ENCODE measurements at places on chromosomes 12 and 14.
A peak's percentile ranks its signal among the peaks of the same experiment; 100 is the strongest.

DNA sequence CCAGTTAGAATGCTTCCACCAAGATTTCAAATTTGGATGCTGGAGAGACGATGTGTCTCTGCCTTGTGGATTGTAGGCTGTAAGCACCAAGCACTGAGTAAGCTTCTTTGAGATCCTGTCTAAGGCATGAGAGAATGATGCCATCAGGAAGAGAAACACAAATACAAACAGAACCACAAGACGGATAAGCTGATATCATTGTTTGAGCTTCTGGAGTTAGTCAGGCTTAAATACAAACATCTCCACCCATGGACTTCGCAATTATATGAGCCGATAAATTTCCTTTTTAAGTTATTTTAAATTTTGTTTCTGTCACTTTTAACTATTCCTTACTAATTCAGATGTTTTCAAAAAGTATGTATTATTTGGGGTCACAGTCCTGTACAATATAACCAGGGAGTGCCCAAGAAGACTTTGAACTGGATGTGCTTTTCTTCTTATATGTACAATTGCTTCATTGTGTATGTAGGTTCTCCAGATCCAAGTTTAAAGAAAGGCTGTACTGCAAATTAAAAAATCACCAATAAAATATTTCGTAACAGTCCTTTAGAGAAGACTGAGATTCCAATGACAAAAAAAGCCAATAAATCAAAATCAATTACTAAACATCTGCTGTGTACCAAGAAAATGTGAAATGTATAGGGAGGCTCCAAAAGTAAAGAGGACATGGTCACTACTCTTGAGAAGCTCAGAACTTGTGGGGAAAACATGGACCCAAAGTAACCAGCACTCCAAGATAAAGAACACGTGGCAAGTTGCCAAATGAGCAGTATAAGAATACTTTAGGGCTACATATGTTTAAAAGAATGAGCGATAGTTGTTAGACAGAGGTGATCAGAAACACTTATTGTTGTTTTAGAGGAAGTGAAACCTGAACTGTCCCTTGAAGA lies 274.1 kb downstream of the ADAMTS20 start:
- DNase-seq = no peak

GRCh38 chr14:28949503-28949902 lies 182.9 kb downstream of the FOXG1 start:
- DNase-seq = no peak

DNA sequence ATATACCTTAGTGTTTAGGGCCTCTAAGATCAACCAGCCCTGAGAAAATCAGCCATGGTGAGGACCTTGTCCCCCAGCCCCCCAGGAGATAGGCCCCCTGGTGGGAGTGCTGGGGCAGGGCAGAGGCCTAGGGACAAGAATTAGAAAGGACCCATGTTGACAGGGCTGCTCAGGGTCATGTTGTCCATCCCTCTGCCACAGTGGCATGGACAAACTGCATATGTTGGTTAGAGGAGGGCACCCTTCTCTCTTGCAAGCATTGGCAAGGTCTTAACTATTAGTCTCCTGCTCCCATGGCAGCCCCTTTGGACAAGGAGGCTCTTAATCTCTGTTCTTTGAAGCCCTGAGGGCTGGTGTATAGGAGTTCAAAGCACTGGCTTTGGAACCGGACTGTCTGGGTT lies 755 bp upstream of the PTPN6 start:
- DNase-seq = no peak

GRCh38 chr14:82855912-82856391 lies 1322.3 kb upstream of the SEL1L start:
- DNase-seq = peak; percentile 40

DNA sequence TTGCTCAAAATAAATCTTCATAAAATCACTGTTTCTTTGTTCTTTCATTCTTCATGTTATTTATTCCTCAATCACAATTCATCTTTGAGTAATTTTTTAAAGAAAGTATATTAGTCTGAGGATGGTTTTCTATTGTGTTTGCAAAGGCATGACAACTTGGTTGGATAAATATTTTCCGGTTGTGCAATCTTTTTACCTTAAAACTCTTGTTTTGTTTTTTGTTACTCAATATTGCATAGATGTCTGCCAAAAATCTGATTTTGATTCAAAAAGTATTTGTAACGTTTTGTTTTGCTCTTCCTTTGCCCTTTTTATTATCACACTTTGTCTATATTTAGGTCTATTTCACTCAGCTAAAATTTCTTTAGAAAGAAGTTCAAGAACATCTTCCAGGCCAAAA lies 86.2 kb upstream of the SYT1 start:
- DNase-seq = no peak

GRCh38 chr12:75062691-75063090 lies 146.9 kb downstream of the KCNC2 start:
- no peak for DNase-seq

GRCh38 chr12:55711786-55712553 lies 3.9 kb upstream of the BLOC1S1 start:
- no peak for DNase-seq

All from SHP77 (cell line).